ENCODE measurements at places on chromosomes 3 and 15.

GRCh38 chr3:38111201-38111600, 25.7 kb downstream of the ACAA1 start:
- DNase-seq: no peak

GRCh38 chr3:30331519-30331918, 274.9 kb upstream of the TGFBR2 start:
- no peak for DNase-seq

GRCh38 chr15:66387163-66388042, 691 bp downstream of the MAP2K1 start:
- DNase-seq: no peak

DNA sequence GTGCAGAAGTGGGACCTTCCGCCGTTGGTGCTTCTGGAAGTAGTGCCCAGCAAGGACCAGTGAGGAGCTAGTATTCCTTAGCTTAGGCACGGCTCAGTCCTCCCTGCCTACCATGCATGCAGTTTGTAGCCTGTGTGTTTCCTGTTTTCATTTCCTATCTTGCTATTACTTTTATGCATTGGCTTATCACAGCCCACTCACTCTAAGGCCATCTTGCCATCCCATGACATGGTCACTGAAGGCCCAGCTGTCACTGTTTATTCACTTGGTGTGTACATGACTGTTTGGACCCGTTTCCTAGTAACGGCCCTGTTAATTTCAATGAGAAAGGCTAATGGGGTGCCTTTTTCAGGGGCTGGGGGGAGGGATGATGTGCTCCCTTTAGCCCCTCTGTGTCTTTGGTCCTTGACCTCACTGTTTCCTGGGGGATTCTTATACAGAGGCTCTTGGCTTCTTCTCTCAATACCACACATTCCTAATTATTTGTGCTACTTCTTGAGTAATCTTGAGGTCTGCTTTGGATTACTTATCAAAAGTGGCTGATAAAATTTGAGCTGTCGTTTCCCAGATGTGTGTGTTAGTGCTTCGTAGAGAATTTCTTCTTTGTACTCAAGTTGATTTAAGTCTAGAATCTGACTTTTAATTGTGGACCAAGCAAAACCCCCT, 24.5 kb upstream of the TRAK1 start:
- no peak for DNase-seq

DNA sequence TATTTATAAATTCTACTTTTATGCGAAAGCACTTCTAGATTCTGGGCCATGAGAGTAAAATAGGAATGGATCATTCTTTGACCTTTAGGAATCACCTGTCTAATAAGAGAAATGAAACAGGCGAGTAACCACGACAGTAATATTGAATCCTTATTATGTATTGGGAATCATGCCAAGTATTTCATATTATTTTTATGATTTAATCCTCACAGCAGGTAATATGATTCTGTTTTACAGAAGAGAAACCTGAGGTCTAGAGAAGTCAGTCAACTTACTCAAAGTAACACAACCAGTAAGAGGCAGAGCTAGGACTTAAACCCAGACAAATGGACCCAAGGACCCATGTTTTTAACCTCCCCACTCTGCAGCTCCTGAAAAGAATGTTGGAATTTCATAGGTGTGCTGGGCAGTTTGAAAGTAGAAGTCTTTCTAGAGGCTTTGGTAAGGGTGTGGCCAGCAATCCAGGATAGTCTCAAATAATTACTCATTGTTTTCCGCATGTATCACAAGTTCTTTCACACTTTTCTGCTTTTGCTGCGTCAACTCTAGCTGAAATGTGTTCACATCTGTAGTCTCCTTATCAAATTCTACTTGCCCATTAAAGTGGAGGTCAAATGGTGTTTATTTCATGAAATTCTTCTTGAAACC, 181.7 kb downstream of the TPRG1 start:
- no peak for DNase-seq

- no peak for DNase-seq
These were observed 218.1 kb downstream of the OSBPL10 start for GRCh38 chr3:31762888-31763351.

DNA sequence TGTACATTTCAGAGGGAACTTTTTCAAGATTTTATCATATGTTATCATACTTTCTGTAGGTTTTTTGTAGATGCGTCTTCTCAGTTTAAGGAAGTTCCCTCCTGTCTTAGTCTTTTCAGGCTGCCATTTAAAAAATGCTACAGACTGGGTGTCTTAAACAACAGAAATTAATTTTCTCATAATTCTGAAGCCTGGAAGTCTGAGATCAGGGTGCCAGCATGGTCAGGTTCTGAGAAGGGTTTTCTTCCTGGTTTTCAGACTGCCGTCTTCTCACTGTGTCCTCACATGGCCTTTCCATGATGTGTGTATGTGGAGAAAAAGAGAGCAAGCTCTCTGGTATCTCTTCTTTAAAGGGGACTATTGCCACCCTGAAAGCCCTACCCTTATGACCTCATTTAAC, 189.9 kb upstream of the SOX2 start:
- no peak for DNase-seq

DNA sequence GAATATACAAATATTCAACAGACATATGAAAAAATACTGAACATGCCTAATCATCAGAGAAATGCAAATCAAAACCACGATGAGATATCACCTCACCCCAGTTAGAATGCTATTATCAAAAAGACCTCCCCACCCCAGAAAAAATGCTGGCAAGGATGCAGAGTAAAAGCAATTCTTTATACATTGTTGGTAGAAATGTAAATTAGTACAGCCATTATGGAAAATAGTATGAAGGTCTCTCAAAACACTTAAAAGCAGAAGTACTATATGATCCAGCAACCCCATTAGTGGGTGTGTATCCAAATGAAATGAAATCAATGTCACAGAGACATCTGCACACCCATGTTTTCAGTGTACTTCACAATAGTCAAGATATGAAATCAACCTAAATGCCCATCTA, 308.7 kb downstream of the CHST2 start:
- no peak for DNase-seq

DNA sequence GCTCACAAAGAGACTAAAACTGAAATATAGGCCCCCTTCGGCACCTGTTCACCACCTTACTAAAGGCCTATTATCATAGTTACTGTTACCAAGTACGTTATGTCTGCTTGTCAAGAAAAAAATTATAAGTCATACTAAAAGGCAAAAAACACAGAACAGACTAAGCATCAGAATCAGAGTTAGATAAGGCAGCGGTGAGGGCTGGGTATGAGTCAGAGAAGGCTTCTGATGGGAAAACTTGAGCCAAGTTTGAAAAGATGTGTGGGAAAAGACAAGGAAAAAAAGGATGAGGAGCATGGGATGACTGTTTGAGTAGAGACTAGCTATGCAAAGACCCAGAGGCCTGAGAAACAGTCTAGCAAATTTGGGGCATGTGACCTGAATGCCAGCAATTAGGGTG, 387.2 kb upstream of the SGO1 start:
- DNase-seq: no peak

- DNase-seq: no peak
These were observed 65.2 kb downstream of the SLCO2A1 start for GRCh38 chr3:133964547-133964946.

DNA sequence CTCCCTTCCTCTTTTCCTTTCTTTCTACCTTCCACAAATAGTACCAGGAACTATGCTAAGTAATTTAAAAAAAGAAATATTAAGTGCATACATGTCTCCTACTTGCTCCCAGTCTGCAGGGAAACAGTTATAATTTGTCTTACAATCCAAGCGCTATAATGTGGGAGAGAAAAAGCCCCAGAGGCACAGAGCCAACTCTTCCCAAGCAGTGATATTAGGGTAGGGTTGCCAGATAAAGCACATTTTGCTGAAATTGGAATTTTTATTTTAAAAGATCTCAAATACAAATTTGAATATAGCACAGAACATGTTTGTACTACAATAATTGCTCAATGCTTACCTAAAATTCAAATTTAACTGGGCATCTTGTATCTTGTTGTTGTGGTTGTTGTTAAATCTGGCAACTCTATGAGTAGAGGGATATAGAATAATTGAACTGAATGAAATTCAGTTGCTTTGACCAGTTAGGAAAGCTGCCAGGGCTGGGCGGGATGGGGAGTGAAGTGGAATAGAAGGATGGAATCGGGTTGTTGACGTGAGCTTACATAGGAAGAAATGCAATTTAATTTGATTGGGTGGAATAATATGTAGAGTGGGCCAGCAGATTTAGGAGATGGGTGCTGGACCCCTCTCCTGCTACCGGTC, 52.6 kb upstream of the USP3 start:
- no peak for DNase-seq

GRCh38 chr3:13045241-13045903, 27.9 kb downstream of the IQSEC1 start:
- no peak for DNase-seq

GRCh38 chr15:52464478-52464877, 64.2 kb downstream of the MYO5A start:
- no peak for DNase-seq

GRCh38 chr3:129837065-129837642, 56.4 kb downstream of the TMCC1 start:
- DNase-seq: no peak

DNA sequence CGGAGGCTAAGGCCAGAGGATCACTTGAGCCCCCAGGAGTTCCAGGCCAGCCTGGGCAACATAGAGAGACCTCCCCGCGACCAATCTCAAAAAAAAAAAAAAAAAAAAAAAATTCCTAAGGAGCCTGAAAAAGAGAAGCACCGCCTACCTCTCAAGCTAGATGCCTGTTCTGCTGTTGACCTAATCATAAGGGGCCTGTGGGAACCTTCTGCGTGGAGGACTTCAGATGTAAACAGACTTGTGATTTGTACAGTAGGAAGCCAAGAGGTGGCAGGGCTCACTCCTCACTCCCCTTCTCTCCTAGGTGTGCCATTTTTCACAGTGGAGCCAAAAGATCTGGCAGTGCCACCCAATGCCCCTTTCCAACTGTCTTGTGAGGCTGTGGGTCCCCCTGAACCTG, 3.2 kb downstream of the TYRO3 start:
- DNase-seq: no peak

GRCh38 chr15:69815793-69816192, 281.9 kb downstream of the TLE3 start:
- DNase-seq: no peak

- DNase-seq: peak; percentile 98
These were observed 22.4 kb downstream of the CIAO2A start for GRCh38 chr15:64070965-64071851.

DNA sequence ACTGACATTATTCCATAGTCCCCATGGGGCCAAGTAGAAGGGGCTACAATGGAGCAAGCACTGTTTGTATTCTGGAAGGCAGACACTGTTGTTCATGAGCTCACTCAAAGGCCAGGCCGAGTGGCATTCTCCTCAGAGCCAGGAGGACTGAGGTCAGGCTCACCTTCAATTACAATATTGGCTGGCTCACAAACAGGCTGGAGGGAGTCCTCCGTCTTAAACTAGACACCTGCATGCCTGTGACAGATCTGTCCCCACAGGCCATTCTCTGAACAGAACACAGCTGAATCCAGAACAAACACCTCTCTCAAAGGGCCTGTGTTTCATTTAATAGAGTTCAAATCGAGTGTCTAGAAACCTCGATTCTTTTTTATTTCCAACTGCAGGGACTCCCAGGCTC, 347.4 kb upstream of the PPP2R3A start:
- no peak for DNase-seq

GRCh38 chr3:126441256-126441880, 34.3 kb downstream of the ZXDC start:
- peak; percentile 16 for DNase-seq

- no peak for DNase-seq
These were observed 90.6 kb upstream of the GADL1 start for GRCh38 chr3:30984855-30985749.

GRCh38 chr15:78923015-78923414, 21.8 kb downstream of the CTSH start:
- no peak for DNase-seq

- DNase-seq: no peak
These were observed 697 bp upstream of the RAB5A start for GRCh38 chr3:19945969-19946831.

DNA sequence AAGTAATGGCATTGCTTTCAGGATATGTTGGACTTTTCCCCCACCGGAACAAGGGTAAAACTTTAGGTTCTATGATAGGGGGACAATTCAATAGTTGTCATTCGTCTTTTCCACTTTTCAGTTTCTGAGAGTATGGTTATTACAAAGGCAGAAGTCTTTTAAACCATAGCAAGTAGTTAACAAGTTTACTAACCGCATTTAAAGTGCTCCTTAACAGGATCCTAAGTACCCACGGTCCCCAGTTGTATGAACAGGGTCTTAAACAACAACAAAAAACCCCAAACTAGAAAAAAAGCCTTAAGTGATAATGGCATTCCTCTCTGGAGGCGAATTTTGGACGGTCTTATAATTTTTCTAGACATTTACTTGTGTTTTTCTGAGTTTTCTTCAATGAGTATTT, 831 bp downstream of the IFT57 start:
- no peak for DNase-seq

GRCh38 chr3:104960579-104960978, 406.1 kb upstream of the ALCAM start:
- DNase-seq: no peak

Data from vagina (tissue), 2 donors.